Stimulated activated CD4-positive, alpha-beta T cell treated with anti-CD3 and anti-CD28 coated beads, Interleukin-1b, Interleukin-23, amount 100 ng/mL, for 1 hour (primary cell): ENCODE measurements at places on chromosomes 1 and 21.

DNA sequence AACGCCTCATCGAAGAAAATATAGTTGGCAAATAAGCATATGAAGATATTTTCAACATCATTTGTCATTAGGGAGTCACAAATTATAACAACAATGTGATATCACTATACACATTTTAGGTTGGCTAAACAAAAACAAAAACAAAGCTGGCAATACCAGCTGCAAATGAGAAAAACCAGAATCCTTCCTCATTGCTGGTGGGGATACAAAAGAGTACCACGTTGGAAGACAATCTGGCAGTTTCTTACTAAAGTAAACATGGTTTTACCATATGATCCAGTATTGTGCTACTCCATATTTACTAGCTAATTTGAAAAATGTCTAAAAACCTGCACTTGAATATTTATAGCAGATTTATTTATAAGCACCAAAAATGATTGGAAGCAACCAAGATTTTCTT, 1204.1 kb downstream of the MRPL39 start:
- DNase-seq, result no peak

- DNase-seq, result no peak
Measured at GRCh38 chr1:47824716-47825115, 172.5 kb downstream of the TRABD2B start.

DNA sequence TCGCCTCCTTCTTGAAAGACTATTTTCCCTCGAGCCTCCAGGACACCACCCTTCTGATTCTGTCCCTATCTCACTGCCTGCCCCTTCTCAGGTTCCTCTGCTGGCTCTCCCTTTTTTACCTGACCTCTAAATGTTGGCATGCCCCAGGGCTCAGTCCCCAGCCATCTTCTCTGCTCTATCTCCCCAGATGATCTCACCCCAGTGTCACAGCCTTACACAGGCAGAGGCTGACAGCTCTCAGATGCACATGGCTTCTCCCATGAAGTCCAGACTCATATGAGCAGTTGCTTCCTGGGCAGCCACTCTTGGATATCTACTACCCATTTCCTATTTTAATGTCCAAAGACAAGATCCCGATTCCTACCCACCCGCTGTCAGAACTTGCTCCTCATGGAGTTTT, 37.5 kb downstream of the RXRG start:
- DNase-seq, result no peak

DNA sequence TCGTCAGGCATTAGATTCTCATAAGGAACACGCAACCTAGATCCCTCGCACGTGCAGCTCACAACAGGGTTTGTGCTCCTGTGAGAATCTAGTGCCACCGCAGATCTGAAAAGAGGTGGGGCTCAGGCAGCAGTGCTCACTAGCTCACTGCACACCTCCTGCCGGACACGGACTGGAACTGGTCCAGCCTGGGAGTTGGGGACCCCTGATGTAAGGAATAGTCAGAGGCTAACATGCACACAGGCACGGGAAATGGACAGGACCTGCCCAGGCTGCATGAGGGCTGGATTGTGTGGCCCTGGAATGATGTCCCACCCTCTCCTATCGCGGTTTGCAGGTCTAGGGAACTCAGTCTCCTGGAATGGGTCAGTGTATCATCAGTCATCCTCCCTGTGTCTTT, 23.2 kb upstream of the MX1 start:
- DNase-seq, result no peak

GRCh38 chr1:156104861-156105832, 9.4 kb upstream of the LMNA start:
- DNase-seq, result no peak

GRCh38 chr1:29264773-29265389, 28.6 kb downstream of the PTPRU start:
- no peak for DNase-seq

DNA sequence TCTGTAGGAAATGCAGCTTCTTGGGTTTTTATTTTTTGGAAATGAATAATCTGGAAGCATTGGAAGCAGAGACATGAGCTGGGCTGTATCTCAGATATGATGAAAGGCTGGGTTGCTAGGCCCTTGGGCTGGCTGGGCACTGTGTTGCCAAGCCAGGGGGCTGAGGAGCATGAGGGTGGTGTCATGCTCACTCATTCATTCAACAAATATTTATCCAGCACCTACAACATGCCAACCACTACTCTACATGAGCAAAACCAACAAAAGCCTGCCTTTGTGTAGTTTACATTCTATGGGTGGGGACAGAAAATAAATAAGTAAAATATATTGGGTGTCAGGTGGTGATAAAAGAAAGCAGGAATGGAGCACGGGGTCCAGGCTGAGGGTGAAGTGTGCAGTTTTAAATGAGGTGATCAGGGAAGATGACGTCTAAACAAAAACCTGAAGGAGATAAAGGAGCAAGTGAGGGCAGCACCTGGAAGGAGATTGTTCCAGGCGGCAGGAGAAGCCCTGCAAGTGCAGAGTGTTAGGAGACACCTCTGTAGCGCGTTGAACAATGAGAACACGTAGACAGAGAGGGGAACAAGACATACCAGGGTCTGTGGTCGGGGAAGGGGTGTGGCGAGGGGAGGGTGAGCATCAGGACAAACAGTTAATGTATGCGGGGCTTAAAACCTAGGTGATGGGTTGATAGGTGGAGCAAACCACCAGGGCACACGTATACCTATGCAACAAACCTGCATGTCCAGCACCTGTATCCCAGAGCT, 10.9 kb downstream of the TAGLN2 start:
- no peak for DNase-seq

- peak; percentile 28 for DNase-seq
Measured at GRCh38 chr1:200979574-200980451, 43.7 kb downstream of the KIF21B start.

DNA sequence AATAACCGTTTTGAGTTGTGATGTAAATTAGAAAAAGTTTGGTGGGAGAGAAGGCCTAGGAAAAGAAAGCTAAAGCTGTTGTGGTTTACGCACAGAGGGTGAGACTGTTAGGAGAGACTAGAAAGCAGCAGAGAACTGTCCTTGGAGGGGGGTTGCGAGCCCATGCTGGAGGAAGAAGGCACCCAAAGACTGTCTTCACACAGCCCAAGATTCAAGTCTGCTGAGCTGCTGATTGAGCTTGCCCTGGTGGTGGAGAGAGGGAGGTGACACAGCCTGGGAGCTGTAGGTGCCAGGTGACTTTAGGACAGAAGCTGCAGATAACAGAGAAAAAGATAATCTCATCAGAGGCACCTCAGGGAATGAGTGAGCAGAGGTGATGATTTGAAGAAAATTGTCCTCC, 18.3 kb upstream of the TLR5 start:
- DNase-seq, result no peak

GRCh38 chr1:66916320-66916719, 8.3 kb downstream of the DNAI4 start:
- DNase-seq, result no peak

DNA sequence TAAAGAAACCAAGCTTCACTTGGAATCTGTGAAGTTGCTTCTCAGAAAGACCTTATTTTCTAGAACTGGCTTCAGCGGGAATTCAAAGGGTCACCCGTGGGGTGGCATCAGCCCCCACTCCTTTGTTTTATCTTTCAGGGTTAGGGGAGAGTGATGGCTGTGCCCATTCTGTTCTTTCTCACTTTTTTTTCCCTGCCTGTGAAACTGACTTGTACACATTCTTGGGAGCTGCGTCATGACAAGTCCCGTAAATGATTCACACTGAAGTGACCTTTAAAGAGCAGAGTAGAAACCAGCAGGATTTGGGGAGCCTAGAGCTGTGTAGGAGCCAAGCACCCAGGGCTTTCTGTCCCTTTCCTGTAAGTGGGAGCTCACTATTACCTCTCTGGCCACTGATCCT, 43.8 kb downstream of the SLC44A3 start:
- DNase-seq, result no peak

DNA sequence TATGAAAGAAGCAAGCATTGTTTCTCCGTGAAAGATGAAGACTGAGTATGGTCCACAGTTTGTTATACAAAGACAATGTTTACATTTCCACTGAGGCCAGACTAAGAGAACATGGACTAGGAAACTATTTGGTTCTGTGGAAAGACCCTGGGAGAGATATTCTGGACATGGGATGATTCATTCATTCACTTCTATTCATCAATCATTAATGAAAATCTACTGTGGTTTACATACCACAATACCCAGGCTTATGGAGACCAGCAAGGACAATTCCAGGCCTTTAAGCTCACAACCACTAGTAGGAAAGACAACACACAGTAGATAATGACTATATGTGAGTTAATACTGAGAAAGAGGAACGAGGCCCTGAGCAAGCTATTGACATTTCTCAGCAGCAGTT, 125.4 kb downstream of the TBX15 start:
- DNase-seq, result no peak

- DNase-seq, result no peak
Measured at GRCh38 chr1:205258261-205258691, 30.5 kb downstream of the TMCC2 start.

DNA sequence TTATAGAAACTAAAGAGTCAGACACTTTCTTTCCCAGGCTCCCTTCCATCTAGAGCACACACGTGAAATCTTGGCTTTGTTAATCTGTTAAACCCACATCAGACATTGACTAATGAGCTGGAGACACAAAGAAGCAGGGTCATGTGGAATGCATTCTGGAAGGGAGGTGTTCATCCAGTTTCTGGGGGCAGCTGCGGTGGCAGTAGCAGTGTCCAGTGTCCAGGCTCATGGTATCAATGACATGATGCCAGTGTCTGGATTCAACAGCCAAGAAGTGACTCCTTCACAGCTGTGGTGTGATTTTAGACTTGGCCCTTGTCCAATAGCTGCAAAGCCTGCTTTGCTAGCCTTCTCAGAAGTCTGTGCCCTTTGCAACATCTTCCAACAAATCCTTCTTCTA, 95.2 kb downstream of the NTPCR start:
- no peak for DNase-seq

- DNase-seq, result no peak
Measured at GRCh38 chr1:223780949-223781348, 64.8 kb downstream of the TP53BP2 start.

DNA sequence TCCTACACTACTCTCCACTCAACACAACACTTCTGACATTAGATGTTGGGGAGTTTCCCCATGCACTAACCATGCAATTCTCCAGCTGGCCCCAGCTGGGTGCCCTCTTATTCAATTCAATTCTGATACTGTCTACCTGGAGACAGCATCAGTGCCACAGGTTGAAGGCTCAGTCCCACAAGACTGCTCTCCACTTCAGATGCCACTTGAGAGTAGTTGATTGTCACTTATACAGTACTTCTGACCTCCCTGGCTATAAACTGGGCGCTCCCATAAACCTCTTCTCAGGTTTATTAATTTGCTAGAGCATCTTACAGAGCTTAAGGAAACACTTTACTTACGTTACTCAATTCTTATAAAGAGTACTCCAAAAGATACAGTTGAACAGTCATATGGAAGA, 442.3 kb downstream of the LRRIQ3 start:
- DNase-seq, result no peak

- no peak for DNase-seq
Measured at GRCh38 chr1:115107516-115108260, 18.4 kb upstream of the TSPAN2 start.

DNA sequence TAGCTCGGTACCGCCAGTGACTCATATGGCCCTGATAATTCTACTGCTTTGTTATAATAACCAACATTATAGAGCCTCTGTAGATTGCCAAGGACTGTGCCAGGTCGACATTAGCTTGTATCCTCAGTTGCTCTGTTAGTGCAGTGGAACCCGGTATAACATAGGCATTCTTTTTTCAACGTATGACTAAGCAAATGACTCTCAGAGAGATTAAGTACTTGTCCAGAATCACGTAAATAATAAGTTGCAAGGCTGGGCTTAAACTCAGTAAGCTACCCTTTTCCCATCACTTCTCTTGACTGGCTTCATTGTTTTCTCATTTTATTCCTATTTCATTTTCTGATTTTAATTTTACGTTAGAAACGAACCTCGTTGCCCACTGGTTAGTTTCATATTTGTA, 85.1 kb downstream of the UBE4B start:
- no peak for DNase-seq

DNA sequence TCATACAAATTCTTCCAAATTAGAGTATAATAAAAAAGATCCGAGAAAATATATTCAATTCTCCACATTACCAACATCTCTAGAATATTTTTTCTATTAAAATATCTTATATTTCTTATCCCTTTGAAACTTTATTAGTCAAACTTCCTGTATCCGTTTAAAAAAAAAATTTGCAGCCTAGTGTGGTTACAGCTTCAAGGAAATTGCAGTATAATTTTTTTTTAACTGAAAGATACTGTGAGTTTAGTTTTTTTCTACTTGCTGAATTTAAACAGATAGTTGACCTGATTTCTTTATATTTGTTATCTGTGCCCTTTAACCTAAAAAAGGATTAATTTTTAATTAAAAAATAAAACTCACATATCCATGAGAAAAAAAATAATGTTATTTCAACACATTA, 1.5 kb downstream of the RGS18 start:
- DNase-seq, result no peak

- DNase-seq, result no peak
Measured at GRCh38 chr1:166377896-166378295, 211.1 kb upstream of the FAM78B start.

GRCh38 chr21:21508859-21509258, 510.6 kb downstream of the NCAM2 start:
- no peak for DNase-seq

GRCh38 chr1:62341089-62341488, 21.9 kb upstream of the KANK4 start:
- DNase-seq, result no peak

DNA sequence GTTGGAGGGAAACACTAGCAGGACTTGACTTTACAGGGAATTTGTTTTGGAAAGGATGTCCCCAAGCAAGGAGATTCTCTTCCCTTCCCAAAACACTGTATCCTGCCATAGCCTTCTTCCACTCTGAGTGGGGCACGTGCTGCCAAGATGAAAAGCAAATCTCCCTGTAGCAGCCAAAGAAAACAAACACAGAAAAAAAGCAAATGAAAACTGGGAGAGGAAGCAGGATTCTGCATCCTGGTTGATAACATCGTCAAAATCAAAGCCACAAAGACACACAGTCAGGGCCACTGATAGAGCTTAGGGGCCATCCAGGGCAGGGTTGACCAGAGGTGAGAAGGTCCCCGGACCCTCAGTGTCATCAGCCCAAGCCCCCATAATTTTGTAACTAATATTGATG, 16.0 kb upstream of the MTARC2 start:
- DNase-seq, result no peak

DNA sequence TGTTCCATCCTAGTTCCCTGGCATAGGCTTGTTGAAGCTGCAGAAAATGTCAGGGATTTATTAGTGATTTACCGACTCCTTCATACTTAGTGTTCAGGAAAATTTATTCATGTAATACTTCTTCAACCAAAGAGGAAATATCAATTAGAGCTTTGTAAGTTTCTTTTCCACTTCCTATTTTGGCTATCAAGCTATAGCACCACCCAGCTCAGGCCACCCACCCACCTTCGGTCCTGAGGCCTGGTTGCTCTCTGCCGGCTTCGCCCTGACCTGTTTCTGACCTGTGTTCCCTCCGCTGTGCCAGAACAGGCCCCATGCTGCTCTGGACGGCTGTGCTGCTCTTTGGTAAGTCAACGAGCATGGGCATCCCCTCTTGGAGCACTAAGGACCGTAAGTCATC, at the start of gene FCRL6:
TSS of gene FCRL6 (plus strand) at position 250 of the 400 bp plus-strand sequence. CDS start at position 315, 65 bp downstream.
- DNase-seq, result no peak
